ENCODE measurements at places on chromosomes 16 and 17. TPM values are rescaled to one million over a fixed set of nuclear protein-coding genes. Genes with fewer than 3 reads are reported as not detected.

DNA sequence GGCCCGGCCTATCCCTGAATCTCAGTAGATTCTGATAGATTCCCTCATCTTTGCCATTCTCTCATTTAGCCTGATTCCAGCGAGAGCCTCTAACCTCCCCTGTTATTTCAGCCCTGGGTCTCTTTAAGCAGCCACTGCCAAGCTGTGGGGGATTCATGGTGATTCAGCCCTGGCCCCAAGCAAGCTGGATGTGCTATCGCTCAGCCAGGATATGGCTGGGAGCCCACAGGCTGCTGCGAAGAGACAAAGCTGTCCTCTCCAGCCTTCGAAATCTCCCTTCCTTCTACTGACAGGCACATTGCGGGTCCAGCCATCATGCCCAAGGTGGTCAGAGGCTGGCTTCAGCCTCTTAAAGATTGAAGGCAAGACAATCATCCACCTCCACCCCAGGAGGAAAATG, 394.1 kb downstream of the SOX9 start:
- no peak for DNase-seq

DNA sequence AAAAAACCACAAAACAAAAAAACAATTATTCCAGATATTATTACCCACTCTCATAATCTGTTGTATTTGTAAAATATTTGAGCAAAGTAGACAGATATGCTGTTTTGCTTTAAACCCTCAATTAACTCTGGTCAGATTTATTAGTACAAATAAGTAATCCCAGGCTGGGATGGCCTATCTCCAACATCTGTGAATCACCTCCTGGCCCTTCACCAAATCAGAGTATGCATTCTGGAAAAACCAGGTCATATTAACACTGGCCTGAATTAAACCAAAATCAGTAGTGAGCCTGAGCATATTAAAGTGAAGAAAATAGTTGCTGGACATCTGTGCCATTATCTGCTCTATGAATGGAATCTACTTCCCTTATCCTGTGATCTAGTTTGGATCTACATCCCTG, 41.0 kb downstream of the STAT3 start:
- DNase-seq: peak; percentile 79

Gene RRAD
- 1.8 TPM for polyA plus RNA-seq

DNA sequence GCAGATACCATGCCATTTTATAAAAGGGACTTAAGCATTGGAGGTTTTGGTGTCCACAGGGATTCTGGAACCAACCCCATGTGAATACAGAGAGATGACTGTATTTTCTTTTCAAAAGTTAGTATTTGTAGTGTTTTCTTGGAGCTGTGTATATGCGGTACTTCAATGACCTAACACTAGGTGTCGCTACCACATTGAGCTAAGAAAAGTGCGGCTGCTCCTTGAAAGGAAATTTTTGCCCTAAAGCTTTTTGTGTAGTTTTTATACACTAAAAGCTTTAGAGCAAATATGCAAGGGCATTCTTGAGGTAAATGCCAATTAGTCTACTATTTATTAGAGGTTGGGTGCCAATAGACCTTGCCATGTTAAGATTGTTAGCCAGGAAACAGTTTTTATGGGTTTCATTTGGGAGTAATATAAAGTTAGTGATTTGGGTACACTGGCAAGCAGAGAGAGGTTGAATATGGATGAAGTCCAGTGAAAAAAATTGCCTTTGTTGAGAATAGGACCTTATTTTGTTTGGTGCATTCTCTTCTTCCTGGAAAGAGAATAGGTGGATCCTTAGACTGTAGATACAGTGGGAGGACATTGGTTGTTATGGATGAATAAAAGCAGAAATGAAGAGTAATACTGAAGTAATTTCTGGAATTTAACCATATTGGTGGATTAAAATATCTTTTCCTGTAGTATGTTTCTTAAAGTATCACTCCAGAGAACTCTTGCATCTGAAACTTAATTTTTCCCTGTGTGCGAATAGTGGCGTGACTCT, 43.3 kb downstream of the BCAS3 start:
- DNase-seq: no peak

Gene ABCC6
- 0.87 TPM for polyA plus RNA-seq

Gene TBX6
- polyA plus RNA-seq: 0.04 TPM

GRCh38 chr16:28321700-28322411, 29.5 kb downstream of the SBK1 start:
- no peak for DNase-seq

Gene AGRP
- polyA plus RNA-seq: not detected

DNA sequence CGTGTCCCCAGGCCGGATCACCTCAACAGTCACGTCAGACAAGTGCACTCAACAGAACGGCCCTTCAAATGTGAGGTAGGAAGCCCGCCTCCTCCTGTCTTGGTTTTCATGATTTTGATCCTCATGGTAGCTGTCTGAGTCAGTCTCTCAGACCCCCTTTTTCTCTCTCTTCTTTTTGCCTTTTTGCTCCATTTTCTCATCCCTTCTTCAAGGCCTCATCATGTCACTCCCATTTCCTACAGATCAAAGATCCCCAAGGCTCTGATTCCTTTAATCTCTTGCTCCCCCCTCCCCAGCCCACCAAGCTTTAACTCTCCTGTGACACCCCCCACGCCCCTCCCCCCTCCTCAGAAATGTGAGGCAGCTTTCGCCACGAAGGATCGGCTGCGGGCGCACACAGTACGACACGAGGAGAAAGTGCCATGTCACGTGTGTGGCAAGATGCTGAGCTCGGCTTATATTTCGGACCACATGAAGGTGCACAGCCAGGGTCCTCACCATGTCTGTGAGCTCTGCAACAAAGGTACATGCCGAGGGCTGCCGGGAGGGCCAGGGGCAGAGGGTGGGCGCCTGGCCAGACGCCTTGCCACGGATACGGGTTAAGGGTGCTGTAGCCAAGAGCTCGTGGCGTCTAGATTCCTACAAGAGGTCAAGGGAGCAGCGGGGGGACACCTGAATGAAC, 2.0 kb downstream of the MAZ start:
- DNase-seq: no peak

DNA sequence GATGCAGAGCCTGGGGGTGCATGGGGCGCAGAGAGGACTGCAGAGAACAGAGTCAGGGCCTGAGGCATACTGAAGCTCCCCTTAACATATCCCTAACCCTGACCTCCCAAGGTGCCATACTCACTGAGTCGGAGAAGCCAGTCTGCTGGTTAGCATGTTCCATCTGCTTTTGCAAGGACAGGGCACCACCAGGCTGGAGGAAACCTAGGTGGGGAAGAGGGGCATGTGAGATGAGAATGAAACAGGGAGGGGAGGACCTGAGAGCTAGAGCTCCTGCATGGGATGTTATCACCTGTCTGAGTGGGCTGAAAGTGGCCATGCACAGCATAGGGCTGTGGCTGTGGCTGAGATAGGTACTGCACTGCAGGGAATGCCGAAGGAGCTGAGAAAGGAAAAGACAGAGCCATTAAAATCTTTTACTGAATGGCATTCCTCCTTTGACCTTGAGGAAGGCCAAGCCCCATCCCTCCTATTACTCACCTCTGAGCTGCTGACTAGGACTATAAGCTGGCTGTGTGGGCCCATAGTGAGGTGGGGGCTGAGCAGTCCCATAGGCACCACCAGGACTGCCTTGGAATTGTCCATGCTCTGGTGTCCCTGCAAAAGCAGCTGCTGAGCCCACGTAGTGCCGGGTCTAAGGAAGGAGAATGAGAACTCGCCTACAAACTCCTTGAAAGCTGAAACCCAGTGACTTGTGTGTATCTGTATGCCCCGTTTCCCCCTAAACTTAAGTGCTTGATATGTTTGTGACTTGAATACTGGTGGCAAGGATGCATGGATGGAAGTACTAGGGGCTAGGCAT, 1.9 kb downstream of the GPS2 start:
- no peak for DNase-seq

Gene HOXB7
- polyA plus RNA-seq: not detected

GRCh38 chr17:60393840-60394723, 2.1 kb upstream of the USP32 start:
- no peak for DNase-seq

GRCh38 chr17:71547904-71548303, 572.9 kb upstream of the SOX9 start:
- no peak for DNase-seq

Gene CDH13
- 86.2 TPM for polyA plus RNA-seq

All from BJ (cell line).